ENCODE measurements at places on chromosomes 7 and 10. TPM values are rescaled to one million over a fixed set of nuclear protein-coding genes. Genes with fewer than 3 reads are reported as not detected.

SMKR1 gene
- total RNA-seq = 6.7 TPM

GCK gene
- total RNA-seq = 13.8 TPM

ITPRIP gene
- 3.2 TPM for total RNA-seq

HMX2 gene
- 0.92 TPM for total RNA-seq

PI4K2A gene
- 15.7 TPM for total RNA-seq

FAM25G gene
- not detected for total RNA-seq

CYP26C1 gene
- 0.23 TPM for total RNA-seq

SPDYE9 gene
- total RNA-seq = not detected

MAPK8 gene
- total RNA-seq = 140 TPM

OR2A12 gene
- total RNA-seq = not detected

ELMO1 gene
- total RNA-seq = 84.7 TPM

All from diencephalon (tissue), 1 donor.